Mesendoderm (in vitro differentiated cells): ENCODE measurements at places on chromosomes 16 and 17.

- no peak for DNase-seq
Measured at GRCh38 chr16:3992297-3993051, 112.0 kb upstream of the CREBBP start.

DNA sequence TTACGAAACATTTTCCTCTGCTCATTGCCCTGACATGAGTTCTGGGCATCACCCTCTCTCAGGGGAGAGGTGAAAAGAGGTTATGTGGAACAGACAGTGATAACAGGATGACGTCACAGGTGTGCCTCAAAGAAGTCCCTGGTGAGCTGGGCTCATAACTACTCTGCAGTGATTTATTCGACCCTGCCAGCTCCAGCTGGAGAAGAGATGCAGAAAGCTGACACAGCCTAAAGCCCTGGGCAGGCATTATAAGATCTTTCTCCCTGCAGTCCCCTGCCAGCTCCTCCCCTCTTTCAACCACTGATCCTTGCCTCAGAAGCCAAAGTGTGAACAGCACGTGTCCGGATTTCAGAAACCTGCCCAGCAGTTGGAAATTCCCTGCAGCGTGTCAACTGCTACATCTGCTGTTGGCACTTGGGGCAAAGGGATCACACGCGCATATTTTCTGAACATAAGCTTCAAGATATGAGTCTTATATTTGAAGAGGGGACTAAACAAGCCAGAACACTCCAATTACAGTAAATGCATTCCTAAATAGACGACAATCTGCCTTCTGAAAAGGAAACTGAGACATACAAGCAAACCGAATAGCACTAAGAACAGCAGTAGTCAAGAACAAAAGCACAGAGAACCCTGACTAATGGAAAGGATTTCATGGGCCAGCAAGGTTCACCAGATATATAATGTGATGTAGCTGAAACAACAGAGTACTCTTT is 80.5 kb downstream of the SMG6 start:
- no peak for DNase-seq

DNA sequence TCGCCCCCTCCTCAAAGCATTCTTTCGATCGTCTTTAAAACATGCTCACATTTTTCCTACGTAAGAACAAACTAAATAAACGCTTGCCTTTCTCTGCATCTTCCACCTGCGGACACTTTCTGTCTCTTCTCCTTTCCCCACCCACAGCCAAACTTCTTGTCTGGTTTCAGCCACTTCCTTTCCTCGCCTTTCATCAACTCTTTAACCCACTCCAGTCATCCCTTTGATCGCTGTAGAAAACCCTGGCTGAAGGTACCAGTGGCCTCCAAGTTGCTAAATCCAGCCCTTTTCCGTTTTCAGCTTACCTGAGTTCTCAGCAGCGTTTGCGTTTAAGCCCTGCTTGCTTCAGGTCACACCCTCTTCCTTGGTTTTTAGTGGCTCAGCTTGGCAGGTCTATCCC is 483 bp downstream of the RPA1 start:
- DNase-seq, result peak; percentile 60

DNA sequence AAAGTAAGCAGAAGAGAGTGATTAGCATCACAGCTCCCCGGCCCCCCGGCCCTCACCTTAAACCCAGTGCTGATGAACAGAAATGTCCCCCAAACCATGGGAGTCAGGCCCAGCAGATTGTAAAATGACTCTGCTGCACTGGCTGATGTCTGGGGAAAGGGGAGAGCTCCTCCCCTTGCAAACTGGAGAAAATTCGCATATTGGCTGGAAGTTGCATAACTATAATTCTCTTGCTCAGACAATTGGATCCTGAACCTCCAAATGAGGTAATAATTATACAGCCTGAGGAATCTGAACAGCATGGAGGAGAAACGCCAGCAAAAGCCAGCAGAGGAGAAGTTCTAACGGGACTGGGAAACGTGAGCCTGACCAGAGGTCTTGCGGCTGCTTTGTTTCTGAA is 109.7 kb downstream of the C16orf95 start:
- no peak for DNase-seq
